ENCODE measurements at places on chromosomes 5 and 9.

GRCh38 chr9:7977586-7977985 lies 178.0 kb upstream of the DMAC1 start:
- DNase-seq = no peak

GRCh38 chr5:180336234-180337020 lies 16.7 kb downstream of the GFPT2 start:
- no peak for DNase-seq

- DNase-seq = no peak
Observed at GRCh38 chr5:59640411-59640810, 253.1 kb downstream of the PDE4D start.

DNA sequence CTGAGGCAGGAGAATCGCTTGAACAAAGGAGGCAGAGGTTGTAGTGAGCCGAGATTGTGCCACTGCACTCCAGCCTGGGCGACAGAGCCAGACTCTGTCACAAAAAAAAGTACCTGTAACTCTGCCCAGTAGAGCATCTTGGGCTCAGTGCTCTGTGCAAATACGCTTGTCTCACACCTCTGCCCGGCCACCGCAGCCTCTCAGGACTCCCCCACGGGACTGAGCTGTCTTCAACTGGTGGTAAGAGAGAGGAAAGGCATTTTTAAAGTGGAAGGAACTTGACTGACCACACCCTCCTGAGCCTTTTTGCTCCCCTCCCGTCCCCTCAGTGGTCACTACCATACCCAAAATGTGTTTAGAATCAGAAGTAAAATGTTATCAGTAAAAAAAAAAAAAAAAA lies 174.3 kb upstream of the PIK3R1 start:
- no peak for DNase-seq

GRCh38 chr9:102740578-102740977 lies 254.6 kb upstream of the CYLC2 start:
- no peak for DNase-seq

DNA sequence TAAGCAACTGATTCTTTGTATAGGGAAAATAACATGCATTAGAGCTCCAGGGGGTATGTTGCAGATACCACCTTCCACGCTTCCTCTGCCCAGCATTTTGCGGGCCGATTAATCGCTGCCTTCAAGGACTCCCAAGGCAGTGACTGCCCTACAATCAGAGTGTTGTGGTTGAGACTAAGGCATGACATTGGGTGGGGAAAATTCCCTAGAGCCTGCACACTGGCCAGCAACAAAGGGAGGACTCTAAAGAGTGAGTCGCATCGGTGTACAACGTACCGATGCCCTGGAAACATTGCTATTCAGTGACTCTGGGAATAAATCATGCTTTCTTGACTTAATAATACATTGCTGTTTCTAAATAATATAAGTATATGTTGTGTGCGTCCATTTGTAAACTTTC lies 119.7 kb downstream of the ZNF462 start:
- no peak for DNase-seq
